ENCODE measurements at places on chromosomes 16 and 17. TPM values are rescaled to one million over a fixed set of nuclear protein-coding genes. Genes with fewer than 3 reads are reported as not detected.

- DNase-seq = peak; percentile 94
These were observed at the start of gene KPNA2 for GRCh38 chr17:68035523-68036303. Gene KPNA2, plus strand, starts transcription at chr17:68035735. Its CDS starts 1,398 bp downstream, at chr17:68037133.

DNA sequence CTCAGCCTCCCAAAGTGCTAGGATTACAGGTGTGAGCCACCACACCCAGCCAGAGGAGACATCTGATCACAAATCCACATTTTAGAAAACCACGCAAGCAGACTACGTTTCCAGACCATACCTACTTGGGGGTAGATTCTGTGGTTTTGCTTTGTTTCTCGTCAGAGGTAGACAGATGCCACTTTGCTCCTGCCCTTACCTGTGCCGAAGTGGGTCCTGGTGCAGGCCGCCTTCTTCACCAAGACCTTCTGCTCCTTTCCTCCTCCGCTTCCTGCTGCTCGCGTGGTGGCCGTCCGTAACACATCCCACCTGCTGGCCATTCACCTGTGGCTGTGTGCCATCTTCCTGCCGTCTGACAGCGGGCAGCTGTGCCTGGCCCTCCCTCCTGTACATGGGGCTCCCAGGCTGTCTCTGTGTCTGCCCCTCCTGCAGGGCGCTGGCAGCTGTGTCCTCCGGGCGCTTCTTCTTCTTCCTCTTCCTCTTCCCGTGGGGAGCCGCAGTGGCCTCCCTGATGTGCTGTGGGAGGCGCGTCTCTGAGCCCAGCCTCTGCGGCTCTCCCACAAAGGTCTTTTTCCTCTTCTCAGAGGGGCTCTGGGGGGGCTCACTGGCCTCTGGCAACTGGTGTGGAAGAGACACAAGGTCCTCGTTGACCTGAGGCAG, 21.2 kb upstream of the CYTH1 start:
- DNase-seq = no peak

DNA sequence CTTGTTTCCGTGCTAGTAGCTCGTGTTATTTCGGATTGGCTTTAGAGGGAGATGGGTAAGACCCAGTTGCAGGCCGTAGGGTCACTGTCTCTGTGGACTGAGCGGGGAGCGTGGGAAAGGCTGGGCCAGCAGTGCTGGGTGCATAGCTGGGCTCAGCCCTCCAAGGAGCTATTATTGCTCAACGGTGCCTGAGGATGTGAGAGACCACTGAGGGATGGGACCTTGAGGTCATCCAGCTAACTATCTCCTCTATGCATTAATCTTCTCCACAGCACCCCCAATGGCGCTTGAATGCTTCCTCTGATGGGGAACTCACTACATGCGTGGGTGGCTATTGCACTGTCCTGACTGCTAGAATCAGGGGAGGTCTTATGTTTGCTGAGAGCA, 126.1 kb upstream of the FOXF1 start:
- DNase-seq = no peak

DNA sequence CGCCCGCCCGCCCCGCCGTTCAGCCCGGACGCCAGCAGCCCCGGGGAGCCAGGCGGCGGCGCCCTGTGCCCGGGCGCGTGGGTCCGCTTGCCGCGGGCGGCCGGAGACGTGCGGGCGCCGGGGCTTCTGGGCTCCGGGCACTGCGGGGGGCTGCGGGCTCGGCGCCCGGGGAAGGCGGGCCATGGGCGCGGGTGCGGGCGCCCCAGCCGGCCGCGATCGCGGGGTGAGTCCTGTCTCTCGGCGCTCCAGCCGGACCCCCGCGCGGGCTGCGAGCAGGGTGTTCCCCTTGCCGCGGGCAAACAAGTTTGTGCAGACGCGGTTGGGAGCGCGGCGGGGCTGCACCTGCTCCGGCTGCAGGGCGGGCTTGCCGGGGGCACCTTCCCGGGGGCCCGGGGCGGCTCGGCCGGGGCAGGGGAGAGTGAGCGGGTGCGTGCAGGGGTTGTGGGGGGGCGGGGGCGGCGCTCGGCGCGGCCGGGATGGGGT, 292 bp downstream of the WSCD1 start:
- DNase-seq = no peak

DNA sequence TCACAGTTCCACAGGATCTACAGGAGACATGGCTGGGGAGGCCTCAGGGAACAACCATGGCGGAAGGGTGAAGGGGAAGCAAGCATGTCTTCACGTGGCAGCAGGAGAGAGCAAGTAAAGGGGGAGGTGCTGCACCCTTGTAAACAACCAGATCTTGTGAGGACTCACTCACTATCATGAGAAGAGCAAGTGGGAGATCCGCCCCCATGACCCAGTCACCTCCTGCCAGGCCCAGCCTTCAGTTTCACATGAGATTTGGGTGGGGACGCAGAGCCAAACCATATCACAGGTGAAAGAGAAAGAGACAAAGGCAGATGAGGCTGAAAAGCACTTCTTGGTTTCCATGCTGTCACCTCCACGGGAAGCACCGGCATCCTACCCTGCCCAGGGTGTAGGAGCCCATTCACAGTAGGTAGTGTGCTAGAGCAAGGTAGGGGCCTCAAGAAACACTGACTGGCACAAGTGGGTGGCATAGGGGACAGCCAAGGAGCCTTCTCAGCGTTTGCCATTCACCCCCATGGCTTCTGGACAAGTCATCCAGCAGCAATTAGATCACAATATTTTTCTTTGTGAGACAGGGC, 6.6 kb downstream of the NARF start:
- no peak for DNase-seq

DNA sequence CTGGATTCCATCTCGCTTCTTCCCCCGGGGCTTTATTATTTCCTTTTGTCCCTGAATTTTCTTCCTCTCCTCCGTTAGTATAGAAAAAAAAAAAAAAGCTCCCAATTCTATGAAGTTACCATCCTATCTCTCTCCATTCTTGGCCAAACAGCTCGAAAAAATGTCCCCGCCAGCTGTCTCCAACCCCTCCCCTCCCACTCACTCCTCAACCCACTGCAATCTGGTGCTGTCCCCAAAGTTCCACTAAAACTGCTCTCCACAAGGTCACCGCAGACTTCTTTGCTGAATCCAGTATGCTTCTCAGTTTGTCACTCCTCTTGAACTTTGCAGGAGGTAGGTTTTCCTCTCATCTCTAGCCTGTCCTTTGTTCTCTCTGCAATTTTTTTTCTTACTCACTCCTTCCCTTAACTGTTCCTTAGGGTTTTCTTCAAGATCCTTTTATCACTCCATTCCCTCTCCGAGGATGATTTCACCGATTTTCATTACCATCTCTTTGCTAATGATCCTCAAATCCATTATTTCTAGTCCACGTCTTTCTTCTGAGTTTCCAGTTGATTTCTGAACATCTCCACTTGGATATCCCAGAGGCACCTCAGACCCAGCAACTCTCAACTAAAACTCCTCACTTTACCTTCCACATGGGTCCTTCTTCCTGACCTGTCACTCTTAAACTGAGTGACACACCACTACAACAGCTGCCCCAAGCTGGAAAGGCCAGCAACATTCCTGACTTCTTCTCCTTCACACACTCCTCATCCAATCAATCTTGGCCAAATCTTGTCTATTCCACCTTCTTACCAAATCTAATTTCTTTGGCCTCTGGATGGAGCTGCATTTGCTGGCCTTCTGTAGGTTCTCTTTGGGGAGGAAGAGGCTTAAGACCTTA, 1.5 kb upstream of the SUMO2 start:
- no peak for DNase-seq

GRCh38 chr17:48795444-48796162, 21.4 kb downstream of the TTLL6 start:
- DNase-seq = no peak

MEFV gene
- total RNA-seq = 13.5 TPM

TMIGD1 gene
- not detected for total RNA-seq

AOC2 gene
- total RNA-seq = 2.1 TPM

BICDL2 gene
- 19.5 TPM for total RNA-seq

KRTAP4-9 gene
- total RNA-seq = not detected

Measured in lower lobe of right lung (tissue), 2 donors.